Thyroid gland (tissue), 4 donors: ENCODE measurements at places on chromosomes 6 and 20. TPM values are rescaled to one million over a fixed set of nuclear protein-coding genes. Genes with fewer than 3 reads are reported as not detected.

Gene ATP9A
- total RNA-seq = 62.5 TPM

Gene CTCFL
- total RNA-seq = not detected

Gene GNL1
- 77.7 TPM for total RNA-seq

Gene OR2H2
- total RNA-seq = not detected

Gene RBBP8NL
- 1.1 TPM for total RNA-seq

Gene PTK6
- total RNA-seq = not detected

Gene MUC22
- not detected for total RNA-seq

Gene CRISP2
- 0.39 TPM for total RNA-seq

Gene SIRPB1
- 5.8 TPM for total RNA-seq

Gene TEAD3
- total RNA-seq = 17.0 TPM

Gene RAET1L
- total RNA-seq = not detected

Gene BANF2
- not detected for total RNA-seq

Gene MAP7
- total RNA-seq = 24.5 TPM

Gene FAM217A
- total RNA-seq = not detected

Gene FOXC1
- 7.1 TPM for total RNA-seq

Gene PERP
- 47.8 TPM for total RNA-seq

Gene ZKSCAN3
- total RNA-seq = 10.5 TPM

Gene SLC26A8
- total RNA-seq = 0.13 TPM

Gene PRR18
- total RNA-seq = not detected

Gene CALHM4
- total RNA-seq = not detected

Gene ARMH2
- total RNA-seq = not detected

Gene CDSN
- not detected for total RNA-seq

Gene C6orf141
- 19.8 TPM for total RNA-seq

Gene TTLL9
- total RNA-seq = 1.5 TPM
